Dermis blood vessel endothelial cell (primary cell): ENCODE measurements at places on chromosomes 5 and 9.
A peak's percentile ranks its signal among the peaks of the same experiment; 100 is the strongest.

- peak; percentile 42 for DNase-seq
Observed at GRCh38 chr9:89137542-89138462, 40.8 kb downstream of the SHC3 start.

DNA sequence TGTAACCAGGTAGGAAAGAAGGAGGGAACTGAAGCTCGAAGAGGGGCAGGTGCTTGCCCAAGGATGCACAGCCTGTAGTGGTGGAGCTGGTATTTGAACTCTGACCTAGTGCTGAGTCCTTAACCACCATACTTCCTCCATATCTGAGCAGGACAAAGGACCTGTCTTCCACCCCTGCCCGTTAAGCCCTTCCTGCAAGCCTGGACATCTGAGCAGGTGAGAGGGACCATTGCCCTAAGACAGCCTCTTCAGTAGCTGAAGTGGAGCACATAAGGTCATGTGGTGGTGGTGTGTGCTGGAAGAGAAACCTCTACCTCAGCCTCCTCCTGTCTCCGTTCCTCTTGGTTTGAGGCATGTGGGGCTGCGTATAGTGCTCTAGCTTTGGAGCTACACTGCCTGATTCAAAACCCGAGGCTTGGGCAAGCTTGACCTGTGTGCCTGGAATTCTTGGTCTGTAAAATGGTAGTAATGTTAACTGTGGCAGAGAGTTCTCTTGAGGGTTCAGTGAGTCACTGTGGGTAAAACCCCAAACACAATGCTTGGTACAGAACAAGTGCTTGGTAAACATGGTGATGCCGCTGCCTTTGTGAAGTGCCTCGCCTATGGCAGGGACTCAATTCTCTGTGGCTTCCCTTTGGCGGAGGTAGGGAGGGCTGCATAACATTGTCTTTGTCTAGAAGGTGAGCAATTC lies 7.4 kb downstream of the GALNT10 start:
- peak; percentile 40 for DNase-seq

- DNase-seq, result peak; percentile 87
Observed at GRCh38 chr5:56099346-56099745, 104.6 kb upstream of the IL6ST start.

DNA sequence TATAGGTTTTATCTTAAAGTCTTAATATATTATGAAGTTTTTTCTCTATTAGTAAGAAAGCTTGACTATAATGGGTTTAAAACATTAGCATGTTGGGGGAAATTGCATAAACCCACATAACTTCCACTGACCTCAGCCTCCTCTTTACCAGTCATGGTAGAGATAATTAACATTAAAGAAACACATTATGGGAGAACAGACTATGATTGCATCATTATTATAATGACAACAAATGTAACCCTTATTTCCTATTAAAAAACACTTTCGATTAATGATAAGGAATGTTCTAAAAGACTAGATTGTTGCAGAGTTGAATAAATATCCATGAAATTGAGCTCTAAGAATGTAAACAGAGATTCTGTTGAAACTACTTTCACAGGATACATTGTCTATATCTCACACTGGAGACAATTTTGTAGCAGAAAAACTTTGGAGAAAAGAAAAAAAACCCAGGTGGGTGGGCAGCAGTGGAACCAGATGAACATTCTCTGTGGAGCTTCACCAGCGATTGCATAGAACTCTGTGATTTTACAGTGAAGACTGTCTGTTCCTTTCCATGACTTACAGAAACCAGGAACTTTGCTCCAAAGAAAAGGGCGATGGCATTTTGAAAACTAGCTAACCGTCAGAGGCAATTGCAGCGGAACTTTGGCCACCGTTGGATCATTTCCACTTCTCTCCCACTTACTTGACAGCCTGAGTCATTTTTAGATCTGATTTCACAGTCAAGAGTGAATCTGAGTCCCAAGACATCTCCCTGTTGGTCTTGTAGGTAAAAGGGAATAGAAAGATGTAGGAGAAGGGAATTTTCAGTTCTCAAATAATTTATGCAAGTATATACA lies 21.0 kb upstream of the ERAP2 start:
- no peak for DNase-seq

- no peak for DNase-seq
Observed at GRCh38 chr5:69090158-69090557, 3.7 kb upstream of the SLC30A5 start.

- no peak for DNase-seq
Observed at GRCh38 chr5:91016322-91016721, 366.8 kb downstream of the ARRDC3 start.

DNA sequence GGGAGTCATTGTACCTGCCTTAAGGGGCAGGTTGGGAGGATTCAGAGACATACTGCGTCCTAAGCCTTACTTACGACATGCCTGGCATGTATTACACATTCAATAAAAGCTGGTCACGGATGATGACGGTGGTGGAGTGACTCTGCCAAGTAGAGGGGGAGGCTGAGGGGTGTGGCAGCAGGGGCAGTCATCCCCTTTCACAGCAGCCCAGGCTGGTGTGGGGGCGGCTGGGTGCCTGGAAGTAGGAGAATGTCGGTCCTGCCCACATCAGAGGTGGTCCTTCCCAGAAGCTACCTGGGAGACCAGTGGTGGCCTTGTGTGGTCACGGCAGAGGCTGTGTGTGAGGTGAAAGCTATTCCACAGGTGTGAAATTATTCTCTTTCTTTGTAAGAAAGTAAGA lies 8.9 kb downstream of the ZBTB34 start:
- no peak for DNase-seq

DNA sequence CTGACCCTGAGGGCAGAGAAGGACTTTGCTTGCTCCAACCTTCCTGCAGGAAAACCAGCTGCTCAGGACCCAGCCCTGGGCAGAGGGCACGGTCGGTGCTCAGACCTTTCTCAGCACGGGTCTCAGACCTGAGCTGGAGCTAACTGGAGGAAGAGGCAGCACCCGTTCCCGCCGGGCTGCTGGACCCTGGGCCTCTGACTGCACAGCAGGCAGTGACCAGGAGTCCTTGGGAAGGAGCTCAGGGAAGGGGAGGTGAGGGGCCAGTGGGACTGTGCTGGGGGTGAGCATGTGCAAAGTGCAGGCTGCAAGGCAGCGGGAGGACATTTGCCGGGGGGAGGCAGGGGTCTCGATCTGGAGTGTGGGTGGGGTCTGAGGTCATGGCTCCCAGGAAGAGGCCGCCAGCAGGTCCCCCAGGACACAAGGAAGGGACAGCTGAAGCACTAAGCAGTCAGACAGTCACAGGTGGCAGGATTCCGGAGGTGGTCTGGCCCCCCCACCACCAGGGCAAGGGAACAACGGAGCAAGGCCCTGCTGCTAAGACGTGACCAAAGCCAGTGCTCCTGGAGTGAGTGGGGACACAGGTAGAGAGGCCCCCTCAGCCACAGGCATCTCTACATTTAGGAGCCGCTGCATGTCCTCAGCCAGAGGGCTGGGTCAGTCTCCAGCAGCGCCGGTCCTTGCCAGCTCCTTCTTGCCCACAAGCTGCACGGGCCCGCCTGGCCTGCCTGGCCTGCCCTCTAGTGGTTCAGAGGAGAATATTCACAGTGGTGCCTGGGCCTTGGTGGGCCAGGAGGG lies 4.8 kb upstream of the DPM2 start:
- peak; percentile 84 for DNase-seq

DNA sequence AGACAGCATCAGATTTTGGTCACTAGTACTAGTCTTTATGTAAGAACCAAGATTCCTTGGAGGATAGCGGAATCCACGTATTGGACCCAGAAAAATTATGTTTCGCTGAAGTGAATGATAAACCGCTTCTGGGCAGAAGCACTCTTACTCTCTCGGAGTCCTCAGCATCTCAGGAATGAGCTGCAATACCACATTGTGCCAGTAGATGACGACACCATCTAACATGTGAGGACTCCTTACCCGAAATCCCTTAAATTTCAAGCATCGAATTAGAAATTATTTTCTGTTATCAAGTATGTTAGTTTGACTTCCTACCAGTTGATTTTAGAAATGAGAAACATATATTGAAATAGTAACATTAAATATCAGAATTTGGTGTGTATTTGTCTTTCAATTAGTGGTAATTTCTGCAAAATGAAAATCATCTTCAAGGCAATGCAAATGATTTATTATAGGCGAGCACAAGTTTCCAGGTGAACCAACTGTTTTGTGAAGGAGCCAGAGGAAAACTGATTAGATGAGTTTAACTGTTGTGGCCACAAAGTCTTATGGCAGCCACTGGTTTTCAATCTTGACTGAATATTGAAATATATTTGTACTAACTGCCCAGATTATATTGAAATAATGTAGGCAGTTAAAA lies 66.0 kb upstream of the CAMK4 start:
- peak; percentile 89 for DNase-seq

DNA sequence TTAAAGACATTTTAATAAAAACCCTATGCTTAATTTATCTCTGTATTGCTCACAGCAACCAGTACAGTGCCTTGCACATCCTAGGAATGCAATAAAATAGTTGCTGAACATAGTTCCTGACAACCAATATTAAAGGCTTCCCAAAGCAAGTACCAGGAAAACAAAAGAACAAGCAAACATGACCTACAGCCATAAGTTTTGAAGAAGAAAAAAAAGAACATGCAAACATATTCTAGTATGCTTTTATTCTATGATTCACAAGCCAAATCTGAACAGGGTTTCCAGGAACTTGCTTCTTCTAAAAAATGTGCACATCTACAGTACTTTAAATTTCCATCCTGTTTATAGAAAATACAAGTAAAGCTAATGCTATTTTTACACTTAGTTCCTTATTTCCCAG lies 4.5 kb downstream of the CEMIP2 start:
- peak; percentile 35 for DNase-seq

GRCh38 chr9:82418334-82418733 lies 429.8 kb downstream of the SPATA31D1 start:
- DNase-seq, result no peak

DNA sequence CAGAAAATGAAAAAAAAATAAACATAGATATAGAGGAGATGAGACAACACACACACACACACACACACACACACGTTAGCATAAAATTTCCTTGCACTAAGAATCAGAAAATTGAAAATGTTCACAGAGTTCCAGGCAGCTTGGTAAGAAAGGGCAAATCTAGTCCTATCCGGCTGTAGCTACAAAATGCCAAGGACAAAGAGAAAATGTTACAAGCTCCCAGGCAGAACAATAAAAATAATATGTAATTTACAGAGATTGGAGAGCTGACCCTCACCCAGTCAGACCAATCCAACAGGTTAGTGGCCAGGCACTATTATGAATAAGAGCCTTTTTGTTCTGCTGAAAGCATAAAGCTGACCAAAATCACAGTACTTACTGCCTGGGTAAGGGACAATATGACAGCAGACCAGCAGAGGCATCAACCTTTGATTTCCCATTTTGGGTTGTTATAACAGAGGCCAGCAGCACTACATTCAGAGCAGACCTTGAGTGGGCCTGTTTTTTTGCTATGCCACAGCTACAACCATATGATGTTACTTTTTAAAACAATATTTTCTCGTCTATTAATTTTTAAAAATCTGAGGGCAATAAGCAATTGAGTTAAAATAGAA lies 892.6 kb downstream of the TAF11L14 start:
- no peak for DNase-seq

- peak; percentile 92 for DNase-seq
Observed at GRCh38 chr5:10724781-10725507, 36.1 kb downstream of the DAP start.

GRCh38 chr9:75041041-75041440 lies 12.9 kb upstream of the CARNMT1 start:
- no peak for DNase-seq

DNA sequence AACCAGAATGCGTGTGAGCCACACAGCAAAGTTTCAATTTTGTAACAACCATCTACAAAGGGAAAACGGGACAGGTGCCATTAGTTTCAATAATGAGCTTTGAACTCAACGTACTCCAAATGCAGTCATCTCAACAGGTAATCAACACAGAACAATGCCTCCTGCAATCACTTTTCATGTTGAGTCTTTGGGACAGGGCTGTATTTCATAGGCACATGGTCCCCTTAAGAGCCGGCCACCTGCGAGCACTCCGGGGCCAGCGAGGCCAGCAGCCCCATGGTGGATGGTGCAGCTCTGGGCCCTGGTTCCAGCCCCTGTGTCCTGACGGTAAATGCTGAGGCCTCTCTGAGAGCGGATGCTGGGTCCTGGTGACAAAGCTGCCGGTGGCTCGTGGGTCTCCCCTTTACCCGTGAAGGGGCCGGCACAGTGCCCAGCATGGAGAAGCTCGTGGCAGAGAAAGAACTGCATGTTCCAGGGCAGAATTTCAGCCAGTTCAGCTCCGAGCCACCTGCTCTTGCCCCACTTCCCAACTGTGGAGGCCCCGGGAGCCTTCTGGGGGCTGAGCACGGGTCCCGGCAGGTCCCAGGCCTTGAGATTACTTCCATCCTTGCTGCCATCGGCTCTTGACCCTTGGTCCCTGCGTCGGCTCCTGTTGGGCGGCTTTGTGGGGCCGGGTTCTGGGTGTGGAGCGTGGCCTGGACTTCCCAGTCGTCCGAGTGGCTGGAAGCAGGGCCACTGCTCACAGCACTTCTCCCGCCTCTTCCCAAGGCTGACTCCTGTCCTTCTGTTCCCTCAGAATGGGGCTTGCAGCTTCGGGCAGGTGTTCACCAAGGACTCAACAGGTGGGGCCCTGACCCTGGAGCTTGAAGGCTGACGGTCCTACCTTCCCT lies 26.1 kb upstream of the RNU6ATAC start:
- no peak for DNase-seq

GRCh38 chr5:10456583-10457420 lies 15.1 kb downstream of the ROPN1L start:
- peak; percentile 35 for DNase-seq

GRCh38 chr9:966870-967269 lies 9.6 kb upstream of the DMRT3 start:
- DNase-seq, result no peak

DNA sequence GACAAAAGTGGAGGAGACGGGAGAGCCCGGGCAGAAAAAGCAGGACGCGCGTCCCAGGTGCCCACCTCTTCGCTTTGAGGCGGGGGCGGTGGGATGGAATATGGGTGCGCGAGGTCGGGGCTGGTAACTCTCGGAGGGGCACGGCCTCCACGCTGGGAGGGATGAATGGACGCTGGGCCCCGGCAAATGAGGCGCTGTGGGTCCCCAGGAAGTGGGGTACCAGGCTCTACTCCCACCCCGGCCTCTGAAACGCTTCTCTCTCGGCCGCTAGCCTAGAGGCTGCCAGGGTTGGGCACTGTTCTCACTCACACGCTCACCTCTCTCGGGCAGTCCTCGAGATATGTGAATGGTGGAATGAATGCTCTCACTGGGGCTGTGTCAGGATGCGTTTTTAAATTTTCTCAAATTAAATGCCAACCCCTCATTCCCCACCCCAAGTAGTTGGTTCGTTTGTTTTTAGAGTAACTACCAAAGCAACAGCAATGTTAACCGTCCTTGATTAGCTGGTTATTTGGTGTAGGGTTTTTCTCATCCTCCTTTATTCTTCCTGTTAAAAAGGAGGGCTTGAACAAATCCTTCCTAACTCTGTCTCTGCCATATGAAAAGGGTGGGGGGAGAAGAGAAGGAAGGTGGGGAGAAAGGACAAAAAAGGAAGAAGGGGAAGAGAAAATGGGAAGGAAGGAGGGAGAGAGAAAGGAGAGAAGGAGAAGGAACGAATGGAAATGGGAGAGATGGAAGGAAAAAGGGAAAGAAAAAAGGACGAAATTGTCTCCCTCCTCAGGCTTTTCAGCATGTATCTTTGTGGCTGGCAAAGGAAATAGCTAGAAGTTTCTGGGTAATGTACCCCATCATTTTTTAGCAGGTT lies 1.3 kb upstream of the EBF1 start:
- DNase-seq, result no peak
